Spinal cord (tissue), 10 donors: ENCODE measurements at places on chromosomes 7 and 10. TPM values are rescaled to one million over a fixed set of nuclear protein-coding genes. Genes with fewer than 3 reads are reported as not detected.

Gene MALRD1
- 1.5 TPM for polyA plus RNA-seq

- no peak for DNase-seq
Measured at GRCh38 chr7:33998476-33998875, 93.1 kb downstream of the BMPER start.

Gene TAS2R4
- polyA plus RNA-seq: 1.4 TPM

Gene MET
- polyA plus RNA-seq: 2.4 TPM

DNA sequence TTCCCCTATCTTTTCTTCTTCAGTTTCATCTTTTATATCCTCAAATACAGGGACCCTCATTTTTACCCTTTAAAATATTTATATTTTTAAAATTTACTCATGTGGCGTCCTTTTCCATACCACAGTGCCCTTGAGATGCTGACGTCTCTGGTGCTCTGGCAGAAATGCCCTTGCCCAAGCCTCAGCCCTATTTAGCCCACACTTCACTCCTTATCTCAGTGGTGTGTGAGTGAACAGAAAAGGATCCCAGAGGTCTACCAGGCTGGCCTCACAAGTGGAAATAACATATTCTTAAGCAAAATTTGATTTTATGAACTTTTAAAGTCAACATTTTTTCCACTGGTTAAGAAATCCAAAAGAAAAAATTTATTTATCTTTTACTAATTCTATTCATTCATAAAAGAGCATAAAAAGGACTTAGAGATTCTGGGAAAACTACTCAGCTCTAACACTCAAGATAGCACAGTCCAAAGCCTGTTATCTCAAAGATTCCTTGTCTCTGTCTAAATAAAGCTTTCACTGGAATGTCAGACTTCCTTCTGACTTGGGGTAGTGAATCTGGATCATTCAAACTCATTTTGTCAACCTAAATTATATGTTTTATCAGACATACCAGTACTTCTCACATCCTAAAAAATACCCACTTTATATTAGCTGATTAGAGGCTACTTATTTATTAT is at the start of gene NEBL:
Gene NEBL (minus strand): TSS at position 166 of the 680 bp plus-strand sequence. CDS start 106 bp downstream, at position 60.
- DNase-seq: no peak

- no peak for DNase-seq
Measured at GRCh38 chr7:128744366-128744905, 5.3 kb downstream of the CALU start.

- DNase-seq: no peak
Measured at GRCh38 chr10:78811174-78811573, 257.6 kb upstream of the ZMIZ1 start.

- DNase-seq: no peak
Measured at GRCh38 chr7:100686201-100686821, 7.7 kb downstream of the GIGYF1 start.

DNA sequence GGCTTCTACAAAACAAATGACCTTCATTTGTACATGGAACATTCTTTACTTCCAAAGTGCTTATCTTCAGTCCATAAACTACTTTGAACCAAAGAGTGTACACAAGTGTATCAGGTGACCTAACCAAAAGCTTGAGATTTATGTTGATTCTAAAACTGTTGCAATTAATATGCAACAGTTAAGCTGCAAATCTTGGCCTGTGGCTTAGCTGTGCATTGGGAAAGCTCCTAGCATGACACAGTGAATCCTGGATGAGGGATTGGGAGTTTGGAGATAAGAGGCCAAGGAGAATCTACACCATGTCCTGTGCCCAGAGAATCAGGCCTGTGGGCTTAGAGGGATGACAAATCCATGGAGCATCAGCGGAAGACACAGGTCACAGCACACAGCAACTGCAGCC is 105.2 kb upstream of the GSDME start:
- no peak for DNase-seq

Gene NRCAM
- polyA plus RNA-seq: 148 TPM

DNA sequence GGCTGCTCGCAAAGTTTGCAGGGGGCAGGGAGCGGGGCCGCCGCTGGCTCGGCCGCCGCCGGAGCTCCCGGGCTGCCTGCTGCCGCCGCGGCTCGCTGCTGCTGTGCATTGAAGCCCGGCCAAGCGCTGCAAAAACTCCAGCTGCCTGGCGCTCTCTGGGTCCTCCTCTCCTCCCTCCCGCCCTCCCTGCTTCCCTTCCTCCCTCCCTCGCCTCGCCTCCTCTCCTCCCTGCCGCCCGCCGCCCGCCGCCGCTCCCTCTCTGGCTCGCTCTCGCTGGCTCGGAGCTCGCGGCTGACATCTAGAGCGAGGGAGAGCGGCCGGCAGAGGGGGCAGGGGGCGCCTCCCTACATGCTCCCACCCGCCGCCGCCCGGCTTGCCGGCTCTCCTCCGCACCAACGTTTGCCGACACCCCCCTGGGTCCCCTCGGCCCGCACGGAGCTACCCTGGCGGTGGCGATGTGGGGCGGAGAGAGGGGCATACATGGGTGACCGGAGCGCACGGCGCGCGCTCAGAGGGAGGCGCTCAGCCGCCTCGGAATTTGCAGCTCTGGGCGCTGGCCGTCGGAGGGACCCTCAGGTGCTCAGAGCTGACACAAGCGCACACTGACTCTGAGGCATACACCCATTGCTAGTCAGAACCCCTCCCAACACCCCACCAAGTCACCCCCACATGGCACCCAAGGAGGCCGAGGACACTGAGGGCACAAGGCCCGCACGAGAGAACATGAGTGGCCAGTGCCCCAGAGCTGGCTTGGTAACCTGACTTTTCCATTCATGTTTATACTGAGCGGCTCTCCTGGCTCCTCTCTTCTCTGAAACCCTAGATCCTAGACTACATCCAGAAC is 1.2 kb upstream of the PLXNA4 start:
- DNase-seq: peak; percentile 80

GRCh38 chr7:36985866-36986400 is 261.6 kb upstream of the AOAH start:
- peak; percentile 93 for DNase-seq

- DNase-seq: no peak
Measured at GRCh38 chr10:126935263-126935946, 30.2 kb downstream of the DOCK1 start.

GRCh38 chr10:68105820-68106219 is 3.5 kb upstream of the MYPN start:
- no peak for DNase-seq
